ENCODE measurements at places on chromosomes 12 and 14. TPM values are rescaled to one million over a fixed set of nuclear protein-coding genes. Genes with fewer than 3 reads are reported as not detected.

RHEBL1 gene
- total RNA-seq: 3.6 TPM

C12orf50 gene
- 0.13 TPM for total RNA-seq

SGPP1 gene
- 16.4 TPM for total RNA-seq

ABHD4 gene
- 22.6 TPM for total RNA-seq

KCNJ8 gene
- not detected for total RNA-seq

KRT3 gene
- not detected for total RNA-seq

DNA sequence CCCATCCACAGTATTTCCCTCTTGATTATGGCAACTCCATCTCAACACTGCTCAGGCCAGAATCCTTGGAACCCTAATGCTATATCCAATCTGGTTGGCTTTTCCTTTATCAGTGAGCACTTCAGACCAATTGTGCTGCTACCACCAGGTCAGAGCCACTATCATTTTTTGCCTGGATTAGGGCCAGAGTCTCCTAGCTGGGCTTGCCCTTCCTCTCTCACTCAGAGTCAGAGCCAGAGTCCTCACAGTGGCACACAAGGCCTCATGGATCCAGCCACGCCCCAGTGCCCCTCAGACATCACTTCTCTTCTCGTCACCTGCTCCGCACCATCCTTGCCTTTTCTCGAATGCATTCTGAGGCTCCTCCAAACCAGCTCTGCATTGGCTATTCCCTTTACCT is 211.1 kb downstream of the ANO6 start:
- no peak for DNase-seq

DNA sequence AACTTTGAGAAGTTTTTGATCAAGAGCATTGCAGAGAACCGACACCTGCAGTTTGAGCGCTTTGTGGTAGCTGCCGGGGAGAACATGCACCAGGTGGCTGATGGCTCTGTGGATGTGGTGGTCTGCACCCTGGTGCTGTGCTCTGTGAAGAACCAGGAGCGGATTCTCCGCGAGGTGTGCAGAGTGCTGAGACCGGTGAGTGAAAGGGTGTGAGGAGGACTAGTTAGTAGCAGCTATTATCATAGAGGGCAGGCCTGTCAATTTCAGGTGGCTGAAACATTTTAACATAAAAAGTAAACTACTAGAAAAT is 27.0 kb upstream of the HIGD1C start:
- DNase-seq: peak; percentile 10

- no peak for DNase-seq
Observed at GRCh38 chr12:90366286-90366685, 588.7 kb downstream of the CCER1 start.

DNA sequence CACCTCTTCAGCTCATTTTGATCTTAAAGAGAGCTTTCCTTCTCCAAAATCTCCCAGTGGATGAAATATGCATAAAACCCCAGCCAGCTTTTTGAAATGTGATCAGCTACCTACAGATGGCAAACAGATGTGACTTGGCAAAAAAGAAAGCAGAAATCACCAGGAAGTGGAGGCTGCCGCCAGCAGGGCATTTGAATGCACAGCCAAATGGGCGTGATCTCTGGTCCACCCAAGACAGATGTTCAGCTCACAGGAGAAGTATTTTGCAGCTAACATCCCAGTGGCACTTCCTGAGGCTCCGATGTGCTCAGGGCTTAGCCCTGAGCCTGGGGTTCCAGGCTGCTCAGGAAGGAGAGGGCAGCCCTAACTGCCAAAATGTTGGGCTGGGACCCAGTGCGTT is 78.3 kb downstream of the LGMN start:
- no peak for DNase-seq

GRCh38 chr12:111788178-111788654 is 21.5 kb downstream of the ALDH2 start:
- DNase-seq: no peak

DNA sequence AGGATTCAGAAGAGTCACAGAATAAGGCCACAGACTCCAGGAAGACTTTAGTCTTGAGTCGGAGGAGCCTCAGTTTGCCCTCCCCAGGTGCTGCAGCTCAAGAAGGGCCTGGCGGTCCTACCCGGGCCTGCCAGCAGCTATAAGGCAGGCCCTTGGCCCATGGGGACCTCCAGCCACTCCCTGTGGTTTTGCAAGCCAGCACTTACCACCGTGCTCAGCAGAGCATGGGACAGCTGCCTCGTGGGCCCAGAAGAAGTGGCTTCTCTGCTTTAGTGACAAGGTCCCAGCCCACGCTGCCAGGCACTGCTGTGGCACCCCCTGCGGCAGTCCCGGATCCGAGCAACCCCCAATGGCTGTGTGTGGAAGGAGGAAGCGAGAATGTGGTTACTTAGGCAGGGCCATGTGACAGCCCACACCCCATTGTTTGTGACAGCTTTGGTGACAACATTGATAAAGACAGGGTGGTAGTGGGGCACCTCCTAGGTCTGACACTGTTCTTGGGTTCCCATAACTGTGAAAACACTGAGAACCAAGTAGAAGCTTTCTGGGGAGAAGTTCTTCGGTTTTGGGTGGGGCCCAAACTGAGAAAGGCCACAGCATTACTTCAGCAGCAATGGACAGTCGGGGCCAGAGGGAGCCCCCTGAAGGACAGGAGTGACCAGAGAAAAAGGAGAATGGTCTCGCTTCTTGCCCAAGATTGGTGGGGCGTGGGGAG is at the start of gene SELPLG:
SELPLG (minus strand) TSS at position 361 of the 715 bp plus-strand sequence. CDS start 9,587 bp downstream, outside the sequence.
- peak; percentile 88 for DNase-seq

DNA sequence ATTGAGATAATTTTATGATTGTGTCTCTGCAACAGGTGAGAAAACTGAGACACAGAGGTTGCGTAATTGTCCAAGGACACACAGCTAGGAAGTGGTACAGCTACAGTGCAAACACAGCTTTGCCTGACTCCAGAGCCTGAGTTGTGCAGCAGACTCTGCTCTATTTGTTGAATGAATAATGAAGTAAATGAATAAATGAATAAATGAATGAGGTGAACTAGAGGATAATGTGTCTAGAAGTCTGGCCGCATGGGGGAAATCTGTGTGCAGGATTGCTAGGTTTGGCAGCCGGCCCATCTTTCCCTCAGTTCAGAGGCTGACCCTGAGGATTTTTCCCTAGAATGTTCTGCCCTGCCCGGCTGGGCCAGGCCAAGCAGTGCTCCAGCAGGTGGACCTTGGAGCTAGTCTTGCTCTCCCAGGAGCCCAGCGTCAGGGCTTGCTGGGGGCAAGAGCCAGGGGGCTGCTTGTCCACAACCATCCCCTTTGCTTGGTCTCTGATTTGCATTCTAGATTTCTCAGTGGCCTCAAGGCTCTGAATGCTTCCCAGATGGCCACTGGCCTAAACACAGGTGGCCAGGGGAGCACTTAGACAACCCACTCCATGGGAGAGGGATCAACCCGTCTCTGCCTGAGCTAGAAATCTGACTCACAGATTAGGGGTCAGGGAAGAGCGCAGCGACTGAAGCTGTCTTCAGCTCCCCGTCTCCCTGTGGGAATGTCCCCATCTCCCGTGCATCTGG is 225.2 kb downstream of the C12orf75 start:
- DNase-seq: no peak

GRCh38 chr14:94115058-94115591 is 4.6 kb downstream of the IFI27 start:
- DNase-seq: no peak

- DNase-seq: no peak
Observed at GRCh38 chr12:110921262-110921661, 883 bp upstream of the MYL2 start.

DNA sequence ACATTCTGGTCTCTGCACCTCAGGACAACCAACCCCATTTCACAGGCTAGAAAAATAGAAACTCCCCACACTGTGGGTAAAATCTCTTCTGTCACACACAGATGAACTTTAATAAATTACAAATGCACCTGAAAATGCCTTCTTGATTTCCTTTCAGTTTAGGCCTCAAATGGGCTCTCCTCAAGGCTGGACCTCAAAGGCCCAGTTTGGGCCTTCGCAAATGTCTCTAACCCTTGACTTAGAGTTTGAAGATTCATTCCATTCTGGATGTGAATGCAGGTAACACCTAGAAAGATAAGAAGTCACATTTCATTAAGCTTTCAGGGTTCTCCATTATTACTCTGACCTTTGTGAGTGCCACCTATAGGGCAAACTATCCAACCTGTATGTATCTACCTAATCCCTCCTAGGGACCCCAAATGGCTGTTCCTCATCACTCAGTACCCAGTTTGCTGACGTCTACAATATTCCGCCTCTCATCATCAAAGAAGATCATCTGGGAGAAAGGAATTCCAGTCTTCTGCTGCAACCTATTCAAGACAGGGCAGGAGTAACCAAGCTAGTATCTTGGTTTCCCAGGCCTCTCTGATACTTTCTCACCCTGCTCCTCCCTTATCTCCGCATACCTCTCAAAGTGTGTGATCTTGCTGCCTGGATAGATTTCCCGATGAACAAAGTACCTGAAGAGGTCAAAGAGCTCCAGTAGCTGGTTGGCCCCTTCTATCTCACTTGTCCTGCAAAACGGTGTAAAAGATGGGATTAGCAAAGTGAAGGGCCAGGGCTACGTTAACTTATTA is 776 bp upstream of the CHMP4A start:
- no peak for DNase-seq

- DNase-seq: no peak
Observed at GRCh38 chr12:236445-236844, 22.5 kb upstream of the SLC6A12 start.

GRCh38 chr12:34301251-34302130 is 279.2 kb downstream of the ALG10 start:
- DNase-seq: no peak

GRCh38 chr14:44788612-44789011 is 173.1 kb downstream of the KLHL28 start:
- no peak for DNase-seq

GRCh38 chr12:109685574-109686447 is 27.8 kb upstream of the FAM222A start:
- no peak for DNase-seq
